Cerebellar cortex (tissue), 1 donor: ENCODE measurements at places on chromosomes 3 and 15.
A peak's percentile ranks its signal among the peaks of the same experiment; 100 is the strongest.

DNA sequence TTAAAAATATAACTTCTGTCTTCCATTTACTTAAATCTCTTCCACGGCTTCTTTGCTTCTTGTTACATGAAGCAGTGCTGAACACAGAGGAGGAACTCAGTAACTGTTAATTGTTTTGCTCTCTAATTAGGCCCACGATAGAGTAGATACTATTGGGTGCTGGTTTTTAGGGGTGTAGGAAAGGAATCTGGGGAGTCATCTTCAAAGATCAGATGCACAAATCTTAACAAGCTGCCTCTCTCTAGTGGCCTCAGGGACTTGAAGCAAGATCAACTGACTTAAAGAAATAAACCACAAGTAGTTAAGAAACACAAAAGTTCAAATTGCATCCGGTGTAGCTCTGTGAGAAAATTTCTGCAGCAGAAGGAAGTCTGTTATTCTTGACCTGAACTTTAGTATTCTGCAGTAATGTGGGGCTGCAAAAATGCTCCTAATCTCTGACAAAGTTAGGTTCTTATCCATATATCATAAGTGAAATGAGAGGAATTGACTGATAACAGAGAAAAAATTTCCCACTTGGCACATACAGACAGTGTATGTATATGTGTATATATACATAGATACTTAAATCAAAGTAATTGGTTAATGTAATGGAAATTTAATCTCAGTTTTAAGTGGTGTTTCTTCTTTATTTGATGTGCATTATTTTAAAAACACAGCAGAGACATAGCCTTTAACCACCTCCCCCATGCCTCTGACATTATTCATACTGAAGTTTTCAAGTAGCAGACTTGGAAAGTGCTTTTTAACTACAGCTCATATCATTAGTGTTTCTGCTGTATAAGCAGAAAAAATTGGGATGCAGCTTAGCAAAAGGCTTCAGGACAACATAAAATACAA lies 51.8 kb downstream of the CHST2 start:
- DNase-seq, result no peak

DNA sequence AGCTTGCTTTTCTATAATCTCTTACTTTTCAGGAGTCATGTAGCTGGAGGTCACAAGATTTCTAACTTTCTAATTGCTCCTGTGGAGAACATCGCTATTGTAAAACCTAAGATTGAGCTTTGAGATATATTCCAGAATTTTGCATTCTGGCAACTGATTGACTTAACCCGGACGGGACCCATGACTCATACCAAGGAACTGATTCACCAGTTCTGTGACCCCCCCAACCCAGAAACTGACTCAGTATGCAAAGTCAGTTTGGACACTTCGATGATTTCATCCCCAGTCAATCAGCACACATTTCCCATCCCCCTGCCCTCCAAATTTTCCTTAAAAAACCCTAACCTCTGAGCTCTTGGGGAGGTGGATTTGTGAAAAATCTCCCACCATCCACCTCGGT lies 396.5 kb upstream of the GBE1 start:
- no peak for DNase-seq

DNA sequence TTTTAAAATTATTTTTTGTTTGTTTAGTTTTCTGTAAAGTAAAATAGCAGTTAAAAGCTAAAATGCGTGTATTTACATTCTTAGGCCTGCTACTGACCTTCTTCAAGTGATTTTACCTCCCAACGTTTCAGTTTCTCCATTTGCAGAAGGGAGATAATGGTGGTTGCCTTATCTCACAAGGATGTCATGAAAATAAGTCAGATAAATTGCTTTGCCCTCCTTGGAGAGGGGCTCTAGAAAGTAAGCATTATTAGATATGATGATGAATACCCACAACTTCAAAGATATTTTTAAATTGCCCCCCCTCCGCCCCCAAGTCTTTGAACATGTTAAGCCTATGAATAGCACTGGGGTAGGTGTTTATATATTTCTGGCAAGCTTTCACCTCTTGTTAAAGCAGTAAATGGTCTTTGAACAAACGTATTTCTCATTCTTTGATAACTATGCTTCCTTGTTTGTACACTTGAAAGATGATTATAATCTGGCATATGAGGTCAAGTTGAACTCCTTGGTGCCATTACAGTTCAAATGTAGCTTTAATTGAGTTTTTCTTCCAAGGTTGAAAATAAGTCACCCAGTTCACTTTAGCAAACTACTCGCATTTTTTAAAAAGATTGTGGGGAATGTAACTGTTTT lies 6.4 kb downstream of the TERC start:
- no peak for DNase-seq

GRCh38 chr3:144894576-144894975 lies 923.0 kb downstream of the DIPK2A start:
- DNase-seq, result no peak

GRCh38 chr3:105387122-105387751 lies 20.5 kb downstream of the ALCAM start:
- no peak for DNase-seq

GRCh38 chr3:111735243-111735758 lies 123.8 kb upstream of the PHLDB2 start:
- DNase-seq, result no peak

- DNase-seq, result no peak
These were observed 359.6 kb upstream of the DPPA4 start for GRCh38 chr3:109696932-109697331.

GRCh38 chr3:16848007-16848406 lies 36.7 kb upstream of the PLCL2 start:
- DNase-seq, result no peak

- DNase-seq, result no peak
These were observed 43.9 kb upstream of the IL12A start for GRCh38 chr3:159944781-159945180.

GRCh38 chr3:188775412-188775811 lies 396.4 kb upstream of the TPRG1 start:
- DNase-seq, result no peak

- no peak for DNase-seq
These were observed 128.9 kb upstream of the BHLHE40 start for GRCh38 chr3:4850211-4850927.

- DNase-seq, result no peak
These were observed 21.3 kb upstream of the RSL24D1 start for GRCh38 chr15:55218056-55218455.

DNA sequence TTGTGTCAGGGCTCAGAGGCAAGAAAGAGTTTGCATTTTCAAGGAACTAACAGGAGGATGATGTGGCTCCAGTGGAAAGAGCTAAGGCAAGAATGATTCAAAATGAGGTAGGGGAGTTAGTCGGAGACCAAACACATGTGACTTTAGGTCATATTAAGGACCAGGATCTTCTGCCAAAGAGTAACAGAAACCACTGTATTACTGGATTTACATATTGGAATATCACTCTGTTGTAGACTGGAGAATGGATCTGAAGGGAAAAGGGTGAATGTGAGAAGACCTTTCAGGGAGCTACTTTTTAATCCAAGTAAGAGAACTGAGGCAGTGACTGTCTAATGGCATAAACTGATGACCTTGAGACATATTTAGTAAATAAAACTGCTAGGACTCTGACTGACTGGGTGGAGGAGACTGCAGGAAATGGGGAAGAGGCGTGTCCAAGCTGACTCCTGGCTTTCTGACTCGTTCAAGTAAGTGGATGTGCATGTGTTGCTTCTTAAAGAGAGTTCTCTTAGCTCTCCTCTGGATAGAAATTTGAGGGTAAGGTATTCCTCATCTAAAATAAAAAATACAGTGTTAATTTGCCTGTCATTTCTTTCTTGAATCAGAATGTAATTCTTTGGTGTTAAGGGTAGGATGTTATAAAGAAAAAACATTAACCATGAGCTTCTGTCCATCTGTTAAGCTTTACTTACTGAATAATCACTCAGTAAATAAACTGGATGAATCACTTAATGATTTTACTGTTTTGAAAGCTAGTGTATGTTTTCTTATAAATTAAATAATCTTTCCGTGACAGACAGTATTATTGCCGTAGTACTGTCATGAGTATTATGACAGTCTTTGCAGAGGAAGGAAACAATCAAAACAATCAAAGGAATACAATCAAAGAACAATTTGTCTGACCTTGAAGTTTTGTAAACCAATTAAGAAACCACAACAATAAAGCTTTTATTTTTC lies 58.3 kb upstream of the CFAP20DC start:
- no peak for DNase-seq

DNA sequence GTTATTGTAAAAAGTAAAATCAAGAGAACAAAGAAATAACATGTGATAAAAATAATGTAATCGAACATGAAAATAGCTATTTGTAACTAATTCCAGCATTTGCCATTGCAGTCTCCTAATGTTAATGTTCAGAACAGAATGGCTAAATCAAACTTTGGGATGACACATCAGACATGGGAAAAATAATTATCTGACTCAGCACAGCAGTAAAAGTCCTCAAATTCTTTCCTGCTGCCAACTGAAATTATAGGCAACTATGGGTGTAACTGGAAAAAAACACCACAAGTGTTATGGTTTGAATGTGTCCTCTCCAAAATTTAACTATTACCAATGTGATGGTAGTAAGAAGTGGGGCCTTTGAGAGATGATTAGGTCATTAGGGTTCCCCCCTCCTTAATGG lies 446.7 kb downstream of the C3orf38 start:
- DNase-seq, result no peak

DNA sequence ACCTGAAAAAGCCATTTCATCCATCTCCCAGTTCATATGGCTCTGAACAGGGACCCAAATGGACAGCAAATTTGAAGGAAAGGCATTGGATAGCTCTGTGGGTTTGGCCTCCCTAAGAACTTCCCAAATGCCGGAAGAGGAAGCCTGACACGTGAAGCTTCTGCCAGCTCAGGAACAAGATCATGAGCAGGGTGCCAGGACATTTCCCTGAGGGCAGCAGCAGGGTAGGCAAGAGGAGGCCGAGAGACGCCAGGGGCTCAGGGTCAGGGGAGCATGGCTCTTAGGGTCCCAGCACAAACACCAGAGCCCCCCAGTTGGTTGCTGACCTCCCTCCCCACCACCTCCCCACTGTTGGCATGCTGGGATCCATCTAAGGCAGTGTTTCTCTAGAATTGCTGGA lies 187.5 kb downstream of the MEGF11 start:
- peak; percentile 40 for DNase-seq

DNA sequence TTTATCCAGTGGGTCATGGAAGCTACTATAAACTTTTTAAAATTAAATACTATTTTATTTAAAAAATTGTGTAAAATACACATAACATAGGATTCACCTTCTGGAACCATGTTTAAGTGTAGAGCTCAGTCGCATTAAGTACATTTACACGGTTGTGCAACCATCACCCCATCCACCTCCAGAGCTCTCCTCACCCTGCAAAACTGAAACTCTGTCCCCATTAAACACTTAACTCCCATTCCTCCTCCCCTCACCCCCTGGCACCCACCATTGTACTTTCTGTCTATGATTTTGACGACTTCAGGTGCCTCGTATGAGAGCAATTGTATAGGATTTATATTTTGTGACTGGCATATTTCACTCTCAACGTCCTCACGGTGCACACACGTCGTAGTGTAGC lies 70.7 kb downstream of the APBA2 start:
- DNase-seq, result no peak

DNA sequence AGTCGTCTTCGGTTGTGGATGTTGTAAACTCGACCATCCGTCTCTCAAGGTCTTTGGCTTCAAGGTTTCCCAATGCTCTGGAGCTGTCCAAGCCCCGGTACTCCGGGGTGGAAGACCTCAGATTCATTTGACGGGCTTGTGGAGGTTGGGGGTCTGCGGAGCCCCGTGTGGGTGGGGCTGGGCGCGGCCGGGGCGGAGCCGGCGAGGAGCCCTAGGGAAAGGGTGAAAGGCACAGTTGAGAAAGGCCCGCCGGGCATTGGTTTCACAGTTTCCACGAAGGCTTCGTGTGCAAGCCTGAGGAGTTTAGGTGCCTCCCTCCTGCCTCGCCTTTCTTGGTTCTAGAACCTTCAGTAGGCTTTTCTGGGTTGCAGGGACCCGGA lies 360 bp upstream of the MGA start:
- no peak for DNase-seq

DNA sequence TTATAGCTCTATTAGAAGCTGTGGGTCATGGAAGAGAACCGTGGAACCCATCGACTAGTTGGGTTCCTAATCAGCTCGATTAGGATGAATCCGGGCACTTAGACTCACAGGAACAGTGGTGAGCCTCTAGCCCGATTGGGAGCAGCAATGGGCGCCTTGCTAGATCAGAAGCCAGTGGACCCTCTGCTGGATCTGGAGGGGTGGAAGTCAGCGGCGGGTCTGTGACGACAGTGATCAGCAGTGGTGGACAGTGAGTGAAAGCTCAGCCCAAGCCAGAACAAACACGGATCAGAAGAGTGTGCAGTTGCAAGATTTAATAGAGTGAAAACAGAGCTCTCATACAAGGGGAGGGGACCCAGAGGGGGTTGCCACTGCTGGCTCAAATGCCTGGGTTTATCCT lies 1170.2 kb downstream of the OTOL1 start:
- DNase-seq, result no peak

GRCh38 chr3:19934098-19934566 lies at the start of gene EFHB:
Gene EFHB, minus strand, starts transcription at chr3:19934217. Its CDS starts 199 bp downstream, at chr3:19934018.
- DNase-seq, result no peak

DNA sequence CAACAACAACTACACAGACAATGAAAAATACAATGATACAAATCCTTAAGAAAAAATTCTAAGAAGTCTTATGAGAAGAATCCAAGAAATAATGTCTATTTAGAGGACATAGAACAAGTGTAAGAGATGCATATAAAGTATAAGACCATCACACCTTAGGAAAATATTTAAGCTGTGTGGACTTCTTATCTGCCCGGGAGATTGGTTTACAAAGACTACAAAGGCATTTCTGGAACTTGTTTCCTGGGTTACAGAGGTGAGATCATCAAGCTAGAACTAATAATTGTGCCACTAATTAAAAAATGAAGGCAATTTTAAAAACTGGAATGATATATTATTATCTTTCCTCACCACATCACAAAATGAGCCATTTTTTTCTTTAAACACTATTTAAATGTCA lies 507.1 kb downstream of the GRM7 start:
- DNase-seq, result no peak

DNA sequence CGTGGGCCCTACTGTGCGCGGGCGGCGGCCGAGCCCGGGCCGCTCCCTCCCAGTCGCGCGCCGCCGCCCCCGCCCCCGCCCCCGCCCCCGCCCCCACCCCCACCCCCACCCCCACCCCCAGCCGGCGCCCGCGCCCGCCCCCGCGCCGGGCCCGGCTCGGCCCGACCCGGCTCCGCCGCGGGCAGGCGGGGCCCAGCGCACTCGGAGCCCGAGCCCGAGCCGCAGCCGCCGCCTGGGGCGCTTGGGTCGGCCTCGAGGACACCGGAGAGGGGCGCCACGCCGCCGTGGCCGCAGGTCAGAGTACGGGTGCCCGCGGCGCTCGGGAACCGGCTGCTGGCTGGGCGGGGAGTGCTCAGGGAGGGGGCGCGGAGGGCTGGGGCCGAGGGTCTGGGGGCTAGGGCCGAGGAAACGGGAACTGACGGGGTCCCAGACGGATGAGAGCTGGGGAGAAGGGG lies 1.1 kb upstream of the PPARG start:
- no peak for DNase-seq

GRCh38 chr3:188209740-188210139 lies 55.8 kb downstream of the LPP start:
- DNase-seq, result no peak

GRCh38 chr3:45590256-45590655 lies 4.3 kb upstream of the LIMD1 start:
- DNase-seq, result no peak
